ENCODE measurements at places on chromosomes 4 and X.

DNA sequence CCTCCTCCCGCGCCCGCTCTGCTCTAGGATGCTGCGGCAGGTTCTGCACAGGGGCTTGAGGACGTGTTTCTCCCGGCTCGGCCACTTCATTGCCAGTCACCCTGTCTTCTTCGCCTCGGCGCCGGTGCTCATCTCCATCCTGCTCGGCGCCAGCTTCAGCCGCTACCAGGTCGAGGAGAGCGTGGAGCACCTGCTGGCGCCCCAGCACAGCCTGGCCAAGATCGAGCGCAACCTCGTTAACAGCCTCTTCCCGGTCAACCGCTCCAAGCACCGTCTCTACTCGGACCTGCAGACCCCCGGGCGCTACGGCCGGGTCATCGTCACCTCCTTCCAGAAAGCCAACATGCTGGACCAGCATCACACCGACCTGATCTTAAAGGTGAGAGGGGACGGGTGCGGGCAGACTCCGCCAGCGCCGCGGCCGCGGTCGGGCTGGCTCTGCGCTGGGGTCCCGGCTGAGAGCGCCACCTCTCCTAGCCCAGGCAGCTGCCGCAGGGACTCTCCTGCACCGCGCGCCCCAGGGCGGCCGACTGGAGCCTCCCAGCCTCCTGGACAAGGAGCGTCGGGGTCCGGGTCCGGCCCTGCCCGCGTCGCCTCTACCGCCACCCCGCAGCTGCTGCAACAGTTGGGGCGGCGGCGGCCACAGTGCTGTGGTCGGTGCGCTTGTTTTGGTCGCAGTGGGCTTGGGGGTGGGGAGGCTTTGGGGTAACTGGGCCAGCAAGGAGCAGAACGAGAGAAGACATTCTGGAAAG, at the start of gene PTCHD1:
TSS of gene PTCHD1 (plus strand) at position 2 of the 752 bp plus-strand sequence. CDS start at position 29, 27 bp downstream.
- DNase-seq = no peak

DNA sequence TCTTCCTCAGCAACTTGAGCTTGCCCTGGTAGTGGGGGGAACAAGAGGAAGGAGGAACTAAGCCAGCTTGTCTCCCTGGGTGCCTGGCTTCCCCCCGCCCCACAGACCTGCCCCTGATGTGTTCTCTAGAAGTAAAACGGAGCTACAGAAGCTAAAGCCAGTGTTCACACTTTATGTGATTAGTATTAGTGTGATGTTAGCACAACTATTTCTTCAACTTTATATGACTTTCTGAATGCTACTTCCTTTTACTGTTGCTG, 10.7 kb downstream of the RGS12 start:
- DNase-seq = no peak

DNA sequence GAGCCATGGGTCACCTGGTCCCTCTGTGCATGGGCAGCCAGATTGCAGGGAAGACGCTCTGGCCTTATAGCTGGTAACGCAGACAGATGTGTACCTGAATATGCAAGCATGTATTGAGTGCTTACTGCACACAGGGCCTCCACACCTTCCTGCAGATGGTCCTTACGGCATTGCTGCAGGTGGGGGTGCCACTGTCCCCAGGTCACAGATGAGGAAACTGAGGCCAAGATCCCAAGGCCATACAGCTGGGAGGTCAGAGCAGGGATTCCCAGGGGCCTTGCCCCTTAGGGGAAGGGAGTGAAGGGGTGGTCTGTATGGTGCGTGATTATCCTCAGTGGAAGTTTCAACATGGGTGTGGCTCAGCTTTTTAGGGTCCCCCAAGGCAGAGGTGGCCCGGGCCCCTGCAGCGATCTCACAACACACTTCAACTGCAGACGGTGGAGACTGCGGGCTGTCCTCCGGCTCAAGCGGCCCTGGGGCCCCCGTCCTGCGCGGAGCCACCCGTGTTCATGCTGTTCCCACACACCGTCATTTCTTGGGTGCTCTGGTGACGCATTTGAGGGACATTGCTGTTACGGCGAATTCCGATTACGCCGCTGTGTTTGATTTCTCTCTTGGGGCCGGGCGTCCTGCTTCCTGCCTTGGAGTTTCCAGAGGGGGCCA, 8.1 kb downstream of the DOK7 start:
- DNase-seq = no peak

DNA sequence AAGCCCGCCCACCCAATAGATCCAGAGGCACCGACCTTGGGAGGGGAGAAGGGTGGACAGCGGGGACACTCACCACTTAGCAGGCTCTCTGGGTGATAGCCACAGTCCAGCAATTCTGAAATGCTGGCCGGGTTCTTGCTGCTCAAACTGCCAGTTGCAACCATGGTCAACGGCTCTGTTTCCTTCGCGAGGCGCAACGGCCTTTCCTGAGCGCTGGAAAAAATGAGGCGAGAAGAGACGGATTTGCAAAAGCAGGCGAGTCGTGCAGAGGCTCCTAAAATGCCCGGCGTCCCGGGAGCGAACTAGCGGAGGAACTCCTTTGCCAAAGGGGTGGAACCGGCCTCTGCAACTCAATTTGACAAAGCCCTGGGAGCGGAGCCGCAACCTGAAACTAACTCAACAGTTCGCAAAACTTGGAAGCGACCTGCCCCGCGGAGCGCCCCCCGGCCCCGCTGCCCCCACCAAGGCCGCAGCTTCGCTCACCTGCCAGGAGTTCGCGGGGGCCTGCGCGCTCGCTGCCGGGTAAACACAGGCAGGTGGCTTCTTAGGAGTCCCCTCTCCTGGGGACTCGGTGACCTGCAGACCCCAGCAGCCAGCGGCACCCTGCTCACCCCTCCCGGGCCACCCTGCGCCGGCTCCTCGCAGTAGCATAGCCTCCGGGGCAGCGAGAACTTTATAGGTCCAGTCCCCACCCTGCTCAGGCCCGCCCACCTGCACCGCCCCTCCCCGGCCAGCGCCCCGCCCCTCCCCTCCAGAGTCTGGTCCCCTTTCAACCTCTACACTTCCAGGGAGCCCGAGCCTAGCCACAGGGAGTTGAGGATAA, at the start of gene DDIT4L:
TSS of gene DDIT4L (minus strand) at position 649 of the 823 bp plus-strand sequence. CDS start at position 164, 485 bp downstream.
- peak; percentile 14 for DNase-seq

DNA sequence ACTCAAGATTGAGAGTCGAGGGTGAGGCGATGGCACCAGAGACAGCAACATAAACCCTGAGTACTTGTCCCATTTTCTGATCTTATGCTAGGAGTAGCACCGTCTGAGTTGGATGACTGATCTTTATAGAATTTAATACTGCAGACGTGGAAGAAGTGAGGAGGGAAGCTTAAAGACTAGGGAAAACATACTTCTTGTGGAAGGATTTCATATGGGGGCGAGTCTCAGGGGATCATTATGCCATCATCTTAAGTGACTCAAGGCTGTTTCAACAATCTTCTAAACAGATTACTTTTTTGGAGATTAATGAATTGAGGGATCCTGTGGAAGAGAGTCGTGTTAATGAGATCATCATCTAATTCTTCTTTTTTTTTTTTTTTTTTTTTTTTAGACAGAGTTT, 17.2 kb upstream of the FAT1 start:
- DNase-seq = no peak

GRCh38 chr4:48163746-48164145, 29.7 kb upstream of the TXK start:
- no peak for DNase-seq

- DNase-seq = no peak
Measured at GRCh38 chr4:42395595-42395994, 1.7 kb upstream of the SHISA3 start.

DNA sequence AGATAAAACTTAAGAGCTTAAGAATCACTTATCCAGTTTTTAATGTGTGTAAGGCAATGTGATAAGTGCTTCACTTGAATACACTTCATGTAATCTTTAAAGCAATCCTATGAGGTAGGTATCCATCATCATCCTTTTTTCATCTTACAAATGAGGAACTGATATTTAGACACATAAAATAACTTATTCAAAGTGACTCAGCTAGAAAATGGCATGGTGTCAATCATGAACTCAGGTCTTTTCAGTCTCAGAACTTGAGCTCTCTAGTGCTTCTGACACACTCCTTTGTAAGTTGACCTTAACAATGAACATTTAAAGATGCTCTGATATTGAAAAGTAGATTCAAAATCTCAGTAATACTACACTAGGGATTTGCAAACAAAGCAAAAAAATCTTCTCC, 224.8 kb upstream of the TEX13C start:
- DNase-seq = no peak

- no peak for DNase-seq
Measured at GRCh38 chrX:47573341-47574075, 8.7 kb upstream of the TIMP1 start.

- no peak for DNase-seq
Measured at GRCh38 chr4:11813951-11814446, 385.3 kb upstream of the HS3ST1 start.

GRCh38 chr4:165814256-165815020, 58.6 kb upstream of the TLL1 start:
- DNase-seq = no peak

DNA sequence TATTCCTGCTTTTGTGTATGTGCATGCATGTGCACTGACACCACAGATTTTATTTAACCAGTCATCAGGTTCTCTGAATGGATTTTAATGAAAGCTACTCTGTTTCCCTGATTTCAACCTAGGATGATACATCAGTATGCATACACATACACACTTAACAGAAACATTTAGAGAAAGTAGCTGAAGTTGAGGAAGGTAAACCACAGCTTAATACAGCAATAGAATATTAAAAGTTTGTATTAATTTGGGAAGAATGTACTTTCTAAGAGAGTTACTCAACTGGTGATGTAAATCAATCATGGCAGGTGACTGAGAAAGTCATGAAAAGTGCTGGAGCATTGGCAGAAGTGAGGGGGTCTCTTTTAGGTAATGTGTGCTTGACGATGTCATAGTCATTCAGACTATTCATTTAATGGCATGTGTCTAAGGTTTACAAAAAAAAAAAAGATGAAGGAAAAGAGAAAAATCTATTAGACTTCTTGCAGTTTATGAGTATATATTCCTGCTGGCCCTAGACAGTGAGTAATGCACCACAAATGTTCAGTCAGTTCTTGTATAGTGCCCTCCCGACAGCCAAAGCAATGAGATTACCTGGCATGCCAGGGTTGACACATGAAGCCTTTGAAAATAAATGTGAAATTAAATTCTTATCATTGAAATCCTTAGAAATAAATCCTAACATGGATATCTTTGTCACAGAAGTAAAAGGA, 187.6 kb downstream of the RAPGEF2 start:
- no peak for DNase-seq

DNA sequence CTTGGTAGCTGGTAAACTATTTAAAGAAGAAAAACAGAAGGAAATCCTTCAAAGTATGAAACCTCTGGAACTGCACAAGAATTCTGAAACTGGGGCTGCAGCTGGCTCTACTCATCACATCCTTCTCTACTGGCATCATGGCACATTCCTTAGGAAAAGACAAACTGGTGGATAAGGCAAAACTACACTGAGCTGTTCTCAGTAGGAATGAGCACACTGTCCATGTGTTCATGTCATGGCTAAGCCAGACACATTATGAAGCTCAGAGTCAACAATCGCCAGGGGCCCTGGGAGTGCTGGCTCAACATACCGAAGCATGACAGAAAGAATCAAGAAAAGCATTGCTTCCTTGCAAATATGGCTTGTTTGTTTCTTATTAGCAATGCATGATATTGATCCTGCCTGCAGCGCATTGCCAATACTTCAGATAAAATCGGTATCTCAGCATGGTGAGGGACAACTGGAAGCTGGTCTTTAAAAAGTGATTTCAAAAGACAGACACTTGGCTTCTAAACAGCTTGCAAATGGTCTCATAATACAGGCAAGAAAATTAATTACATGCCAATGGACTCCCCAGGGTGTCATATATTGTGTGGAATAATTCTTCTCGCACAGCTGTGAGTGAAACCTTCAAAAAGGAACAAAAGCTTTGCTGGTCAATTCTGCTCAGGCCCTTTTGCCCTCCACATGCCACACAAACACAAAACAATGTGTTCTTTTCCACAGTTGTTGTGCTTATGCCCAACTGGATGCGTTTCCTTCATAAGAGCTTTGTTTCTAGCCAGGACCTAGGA, 300.2 kb upstream of the VCX start:
- no peak for DNase-seq

GRCh38 chrX:82648062-82648461, 860.0 kb upstream of the POU3F4 start:
- DNase-seq = no peak

DNA sequence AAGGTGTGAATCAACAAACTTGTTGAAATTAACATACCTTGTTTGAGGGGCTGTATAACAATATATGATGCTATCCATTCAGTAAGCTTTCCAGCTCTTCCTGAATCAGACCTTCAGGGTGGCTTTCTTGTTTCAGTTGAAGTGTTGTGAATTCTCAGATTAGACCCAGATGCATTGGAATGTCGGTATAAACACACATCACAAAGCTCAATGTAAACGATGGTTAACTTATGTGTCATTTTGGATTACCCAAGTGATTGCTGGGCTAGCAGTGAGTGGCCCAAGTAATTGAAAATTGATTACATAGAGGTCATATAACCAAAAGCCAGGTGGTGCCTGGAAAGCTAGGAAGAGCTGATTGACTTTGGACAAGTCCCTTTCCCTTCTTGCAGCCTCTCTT, 115.0 kb downstream of the SHROOM4 start:
- no peak for DNase-seq

DNA sequence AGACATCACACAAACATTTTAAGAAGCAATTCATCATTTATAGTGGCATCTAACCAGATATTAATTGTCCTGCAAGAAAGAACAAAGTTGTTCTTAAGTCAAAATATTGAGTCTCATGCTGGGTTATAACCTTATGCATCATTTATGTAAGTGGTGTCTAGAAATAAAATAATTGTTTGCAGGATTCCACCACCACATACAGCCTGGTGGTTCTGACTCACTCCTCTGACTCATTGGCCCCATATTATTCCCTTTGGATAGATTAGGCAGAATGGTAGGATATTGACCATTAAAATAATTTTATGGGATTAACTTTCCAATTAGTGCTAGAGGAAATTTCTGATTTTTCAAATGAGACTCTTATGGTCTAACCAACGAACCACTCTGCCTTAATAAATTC, 384.5 kb downstream of the GRXCR1 start:
- no peak for DNase-seq

DNA sequence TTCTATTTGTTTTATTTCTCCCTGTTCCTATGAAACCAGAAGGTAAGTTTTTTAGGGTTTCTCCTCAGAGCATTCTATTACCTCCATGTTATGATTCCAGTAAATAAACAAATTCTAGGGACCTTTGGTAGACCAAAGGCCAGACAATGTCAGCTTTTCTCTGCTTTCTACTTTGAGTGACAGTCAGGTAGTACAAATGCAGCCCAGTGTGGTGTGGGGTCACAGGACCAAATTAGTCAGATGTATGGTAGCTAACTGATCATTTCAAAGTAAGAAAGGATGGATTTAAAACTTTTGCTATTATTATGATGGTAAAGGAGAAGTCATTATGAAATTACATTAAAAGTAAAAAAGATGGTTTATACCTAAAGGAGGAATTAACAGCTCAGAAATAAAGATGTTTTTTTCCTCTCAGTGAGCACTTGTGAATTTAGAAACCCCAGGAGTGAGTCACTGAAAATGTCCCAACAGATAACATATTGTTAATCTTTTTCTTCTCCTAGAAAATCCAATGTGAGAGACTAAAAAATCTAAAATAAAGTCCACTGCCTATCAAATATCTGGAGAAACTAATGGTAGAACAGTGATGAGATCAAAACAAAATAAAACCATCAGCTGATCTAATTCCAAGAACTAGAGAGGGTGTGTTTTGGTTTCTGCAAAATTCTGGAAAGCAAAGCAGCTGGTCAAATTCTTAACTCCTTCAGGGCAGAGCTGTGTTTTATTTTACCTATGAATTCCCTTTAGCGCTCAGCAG, 16.6 kb upstream of the KLHL2 start:
- DNase-seq = no peak
